ENCODE measurements at places on chromosomes 6 and 20.

- no peak for DNase-seq
Observed at GRCh38 chr20:62495749-62496567, 20.2 kb upstream of the GATA5 start.

- DNase-seq: no peak
Observed at GRCh38 chr6:105301756-105302616, 100.9 kb downstream of the PREP start.

DNA sequence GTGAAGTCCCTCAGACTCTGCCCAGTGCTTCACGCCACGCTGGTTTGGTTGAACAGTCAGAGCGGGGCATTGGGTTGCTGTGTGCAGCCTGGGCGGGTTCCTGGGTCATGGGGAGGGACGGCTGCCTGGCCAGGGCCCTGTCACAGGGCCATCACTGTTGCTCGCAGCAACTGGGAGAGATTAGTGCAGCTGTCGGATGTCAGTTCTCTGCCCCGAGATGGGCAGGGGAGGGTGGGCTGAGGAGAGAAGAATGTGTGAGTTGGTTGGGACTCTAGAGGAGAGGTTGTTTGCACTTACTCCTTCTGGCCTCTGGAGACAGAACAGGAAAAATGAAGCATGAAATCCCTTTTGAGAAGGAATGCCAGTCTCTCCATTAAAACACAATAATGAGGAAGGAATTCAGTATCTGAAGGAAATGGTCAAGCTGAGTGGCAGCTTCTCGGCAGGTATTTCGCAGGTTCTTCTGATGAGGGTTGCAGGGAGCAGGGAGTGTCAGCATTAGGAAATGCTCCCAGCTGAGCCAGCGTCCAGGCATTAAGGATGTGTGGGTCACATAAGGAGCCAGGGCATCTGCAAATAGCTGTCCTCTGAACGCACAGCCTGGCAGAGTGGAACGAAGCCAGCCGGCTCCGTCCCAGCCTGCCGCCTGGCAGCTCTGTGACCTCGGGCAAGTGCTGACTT is 95.9 kb downstream of the SSR1 start:
- no peak for DNase-seq

DNA sequence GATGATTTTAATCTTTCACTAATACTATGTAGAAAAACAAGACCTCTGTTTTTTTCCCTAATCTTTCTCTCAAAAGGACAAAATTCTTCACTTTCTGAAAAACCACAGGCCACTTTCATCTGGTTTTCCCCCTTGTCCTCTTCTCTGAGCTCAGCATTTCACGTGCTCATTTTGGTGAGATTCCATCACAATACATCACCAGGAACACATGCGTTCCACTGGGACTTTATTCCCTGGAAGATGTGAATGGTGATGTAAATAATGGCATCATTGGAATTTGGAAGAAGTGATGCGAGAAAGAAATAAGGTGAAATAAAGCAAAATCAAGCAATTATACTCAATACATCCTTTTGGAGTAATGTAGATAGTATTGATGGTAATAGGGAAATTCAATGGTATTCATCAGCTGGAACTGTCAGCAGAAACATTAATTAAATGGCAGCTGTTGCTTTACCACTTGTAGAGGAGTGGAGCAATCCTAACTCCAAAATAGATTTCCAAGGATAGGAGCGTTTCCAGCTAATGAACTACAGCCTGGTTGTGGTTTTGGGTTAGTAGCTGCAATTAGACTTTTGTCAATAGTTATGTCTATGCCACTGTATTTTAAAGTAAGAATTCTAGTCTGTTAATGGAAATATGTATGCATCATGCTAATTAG is 11.5 kb downstream of the FILIP1 start:
- DNase-seq: no peak

DNA sequence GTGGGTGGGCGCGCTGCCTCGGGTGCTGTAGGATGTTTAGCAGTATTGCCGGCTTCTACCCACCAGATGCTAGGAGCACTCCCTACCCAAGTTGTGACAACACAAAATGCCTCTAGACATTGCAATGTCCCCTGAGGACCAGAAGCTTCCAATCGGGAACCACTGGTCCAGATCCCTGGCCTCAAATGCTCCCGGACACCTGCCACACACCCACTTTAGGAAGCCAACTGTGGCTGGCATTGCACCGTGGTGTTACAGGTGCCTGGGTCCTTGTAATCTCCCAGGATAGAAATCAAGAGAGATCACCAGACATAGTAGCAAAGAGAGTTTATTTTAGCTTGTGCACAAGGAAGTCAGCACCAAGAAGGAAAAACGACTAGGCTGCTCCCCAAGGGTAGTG is 14.9 kb upstream of the RNASET2 start:
- no peak for DNase-seq

DNA sequence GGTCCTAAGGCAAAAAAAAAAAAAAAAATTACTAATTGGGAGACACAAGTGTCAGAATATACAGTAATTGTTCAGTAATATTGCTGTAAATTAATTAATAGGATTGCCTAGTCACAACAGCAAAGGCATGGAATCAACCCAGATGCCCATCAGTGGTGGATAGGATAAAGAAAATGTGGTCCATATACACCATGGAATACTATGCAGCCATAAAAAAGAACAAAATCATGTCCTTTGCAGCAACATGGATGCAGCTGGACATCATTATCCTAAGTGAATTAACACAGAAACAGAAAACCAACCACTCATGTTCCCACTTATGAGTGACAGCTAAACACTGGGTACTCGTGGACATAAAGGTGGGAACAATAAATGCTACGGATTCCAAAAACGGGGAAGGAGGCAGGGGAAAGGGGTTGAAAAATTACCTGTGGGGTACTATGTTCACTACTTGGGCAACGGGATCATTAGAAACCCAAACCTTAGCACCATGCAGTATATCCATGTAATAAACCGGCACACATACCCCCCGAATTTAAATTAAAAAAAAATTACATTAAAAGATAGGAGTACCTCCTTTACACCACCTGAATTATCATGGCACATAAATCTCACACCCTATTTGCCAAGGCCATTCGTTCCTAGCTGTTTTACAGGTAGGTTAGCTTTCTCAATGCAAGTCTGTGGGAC is 689 bp upstream of the PFDN4 start:
- DNase-seq: no peak

- peak; percentile 56 for DNase-seq
Observed at GRCh38 chr6:41546475-41546865, 289 bp downstream of the FOXP4 start.
